ENCODE measurements at places on chromosomes 7 and 10.

- no peak for DNase-seq
These were observed 367.8 kb upstream of the ZMIZ1 start for GRCh38 chr10:78700816-78701520.

GRCh38 chr7:128887169-128888038 lies 23.1 kb downstream of the KCP start:
- DNase-seq, result no peak

DNA sequence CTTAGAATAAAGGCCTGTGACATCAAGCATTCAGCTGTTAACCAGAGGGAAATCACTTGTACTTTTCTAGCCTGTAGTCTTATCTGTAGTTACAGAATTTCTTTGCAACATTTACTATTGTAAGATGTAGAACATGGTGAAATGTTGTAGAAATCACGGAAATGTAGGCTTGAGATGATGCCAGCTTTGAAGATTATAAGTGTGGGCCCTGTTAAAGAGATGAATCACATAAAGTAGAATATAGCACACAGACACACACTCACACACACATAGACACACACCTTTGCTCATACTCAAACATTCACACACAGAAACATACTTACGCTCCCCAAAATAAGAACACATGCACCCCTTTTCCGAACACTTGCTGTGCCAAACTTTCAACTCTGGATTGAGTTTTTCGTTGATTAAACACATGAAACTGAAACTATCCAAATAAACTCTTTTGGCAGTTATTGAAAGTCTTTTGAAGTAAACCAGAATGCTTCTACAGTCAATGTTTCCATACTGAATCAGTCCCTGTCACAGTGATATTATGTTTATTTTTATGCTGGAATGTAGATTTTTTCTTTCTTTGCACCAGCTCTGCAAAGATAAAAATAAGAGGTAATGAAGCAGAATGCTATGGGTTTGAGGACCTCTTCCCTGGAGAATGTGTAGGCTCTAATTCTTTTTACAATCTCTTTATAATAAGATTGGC lies 230.3 kb upstream of the MEOX2 start:
- no peak for DNase-seq

- no peak for DNase-seq
These were observed 6.8 kb upstream of the LAT2 start for GRCh38 chr7:74202841-74203556.

DNA sequence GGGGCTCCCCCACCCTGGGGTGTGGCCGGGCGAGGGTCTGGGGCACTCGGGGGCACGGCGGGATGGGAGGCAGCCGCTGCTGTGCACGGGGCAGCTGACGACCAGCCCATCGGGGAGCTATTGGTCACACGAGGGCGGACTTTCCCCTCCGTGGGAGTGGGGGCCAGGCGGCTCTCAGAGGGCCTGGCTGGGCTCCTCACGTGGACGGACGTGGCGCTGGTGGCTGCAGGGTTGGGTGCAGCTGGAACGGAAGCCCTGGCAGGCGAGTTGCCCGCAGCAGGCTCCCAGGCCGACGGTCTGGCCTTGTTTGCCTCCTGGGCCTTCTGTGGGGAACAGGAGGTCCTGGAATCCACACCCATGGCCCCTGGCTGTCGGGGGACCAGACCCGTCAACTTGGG lies 14.3 kb downstream of the MICALL2 start:
- no peak for DNase-seq

GRCh38 chr10:63631991-63632390 lies 110.8 kb downstream of the REEP3 start:
- DNase-seq, result no peak

DNA sequence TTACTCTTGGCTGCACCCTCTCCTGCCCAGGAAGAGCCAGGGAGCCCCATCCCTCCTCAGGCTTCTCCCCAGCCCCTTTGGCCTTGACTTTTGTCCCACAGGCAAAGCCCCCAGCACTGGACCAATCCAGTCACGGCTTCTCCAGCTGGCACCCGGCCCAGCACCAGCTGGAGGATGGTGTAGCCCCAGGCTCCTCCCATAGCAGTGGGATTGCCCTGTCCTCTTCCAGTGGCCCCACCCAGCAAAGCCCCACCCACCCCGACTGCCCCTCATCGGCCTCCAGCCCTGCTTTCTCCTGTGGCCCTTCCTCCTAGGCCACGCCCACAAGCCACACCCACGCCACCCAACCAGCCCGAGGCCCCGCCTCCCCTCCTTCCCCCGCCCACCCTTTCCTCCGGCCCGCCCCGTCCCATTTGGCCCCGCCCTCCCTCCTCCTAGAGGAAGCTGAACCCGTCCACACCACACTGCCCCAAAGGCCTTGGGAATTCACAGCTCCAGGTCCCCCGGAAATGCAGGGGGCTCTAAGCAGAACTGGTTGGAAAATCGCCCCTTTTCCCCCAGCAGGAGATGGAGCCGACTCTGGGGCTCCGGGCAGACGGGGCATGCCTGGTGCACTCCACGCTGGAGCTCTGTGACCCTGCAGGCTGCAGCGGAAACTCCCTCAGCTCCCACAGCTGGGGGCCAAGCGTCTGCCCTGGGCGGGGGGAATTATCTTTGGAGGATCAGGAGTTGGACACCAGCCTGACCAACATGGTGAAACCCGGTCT lies 25.2 kb downstream of the GET4 start:
- peak; percentile 52 for DNase-seq

DNA sequence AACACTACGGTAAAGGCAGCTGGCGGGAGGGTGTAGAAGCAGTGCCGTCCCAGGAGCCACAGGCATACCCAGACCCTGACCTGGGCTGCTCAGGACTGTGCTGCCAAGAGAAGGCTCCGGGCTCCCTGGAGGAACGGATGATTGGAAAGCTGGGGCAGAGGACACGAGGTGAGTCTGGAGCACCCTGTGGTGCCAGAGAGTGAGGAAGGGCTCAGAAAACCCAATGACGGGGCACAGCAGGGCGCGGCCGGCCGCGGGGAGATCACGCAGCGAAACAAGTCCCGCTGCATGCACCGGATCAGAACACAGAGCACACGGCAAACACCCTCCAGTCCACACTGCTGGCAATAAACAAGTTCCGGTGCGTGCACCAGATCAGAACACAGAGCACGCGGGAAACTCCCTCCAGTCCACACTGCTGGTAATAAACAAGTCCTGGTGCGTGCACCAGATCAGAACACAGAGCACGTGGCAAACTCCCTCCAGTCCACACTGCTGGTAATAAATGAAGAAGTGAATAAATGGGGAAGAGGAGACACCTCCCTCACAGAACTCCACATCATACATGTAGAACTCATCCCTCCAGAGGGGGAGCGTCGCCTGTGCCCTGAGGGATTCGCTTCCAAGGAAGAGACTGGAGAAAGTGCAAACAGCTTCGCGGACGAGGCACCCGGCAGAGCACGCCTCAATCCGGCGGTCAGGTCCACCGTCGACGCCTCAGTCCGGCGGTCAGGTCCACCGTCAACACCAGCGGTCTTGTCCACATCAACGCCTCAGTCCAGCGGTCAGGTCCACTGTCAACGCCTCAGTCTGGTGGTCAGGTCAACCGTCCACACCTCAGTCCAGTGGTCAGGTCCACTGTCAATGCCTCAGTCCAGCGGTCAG lies 265.0 kb downstream of the MAD1L1 start:
- DNase-seq, result no peak

DNA sequence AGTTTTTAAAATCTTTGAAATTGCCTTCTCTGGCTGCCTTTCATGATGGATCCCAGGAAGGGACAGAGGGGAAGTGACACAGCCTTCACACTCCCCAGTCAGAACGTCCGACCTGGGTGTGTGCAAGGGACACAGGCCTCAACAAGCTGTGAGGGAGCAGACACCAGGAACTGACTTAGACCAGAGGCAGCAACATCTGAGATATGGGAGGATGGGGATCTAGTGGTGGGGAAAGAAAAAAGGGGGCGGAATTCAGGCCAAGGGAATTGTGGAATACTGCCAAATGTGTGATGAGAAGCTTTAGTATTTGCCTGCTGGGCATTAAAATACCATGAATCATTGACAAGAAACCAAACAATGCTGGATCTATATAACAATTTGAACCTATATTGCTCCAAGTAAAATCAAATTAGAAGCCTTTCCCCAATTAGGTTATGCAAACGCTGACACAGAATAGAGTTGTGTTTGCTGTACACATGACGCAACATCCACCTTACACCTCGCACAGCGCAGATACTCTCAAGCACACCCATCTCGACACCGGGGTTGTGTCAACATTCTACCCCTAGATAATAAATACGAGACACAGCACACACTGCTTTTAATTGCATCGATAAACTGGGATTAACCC lies 17.2 kb upstream of the MNX1 start:
- no peak for DNase-seq

DNA sequence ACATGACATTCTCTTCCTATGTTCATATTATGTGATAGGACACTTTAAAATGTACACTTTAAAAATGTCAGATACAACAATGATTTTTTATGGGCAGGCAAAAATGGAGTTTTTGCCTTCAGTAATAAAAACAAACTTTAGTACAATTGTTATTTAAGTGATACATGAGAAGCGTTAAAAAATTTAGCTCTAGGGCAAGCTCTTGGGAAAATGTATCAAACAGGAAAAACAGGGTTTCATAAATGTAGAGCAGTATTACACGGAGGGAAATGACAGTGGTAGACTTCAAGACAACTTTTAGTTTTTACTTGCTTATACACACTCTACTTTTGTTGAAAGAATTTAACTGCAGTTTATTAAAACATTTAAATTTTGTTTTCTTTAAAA lies 1.5 kb downstream of the FHIP2A start:
- DNase-seq, result no peak

DNA sequence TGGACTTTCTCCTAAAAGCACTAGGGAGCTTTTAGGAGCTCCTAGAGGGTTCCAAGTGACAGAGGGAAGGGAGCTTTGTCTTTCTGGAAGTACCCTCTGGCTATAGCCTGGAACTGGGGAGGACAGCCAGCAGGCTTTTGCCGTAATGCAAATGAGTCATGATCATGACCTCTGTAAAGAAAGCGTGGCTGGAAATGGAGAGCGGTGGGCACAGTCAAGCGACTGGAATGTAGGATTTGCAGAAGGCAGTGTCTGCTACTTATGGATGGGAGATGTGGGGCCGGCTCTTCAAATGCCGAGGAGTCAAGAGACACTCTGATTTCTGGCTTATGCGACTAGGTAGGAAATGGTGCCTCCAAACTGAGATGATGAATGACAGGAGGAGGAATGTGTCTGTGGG lies 34.6 kb upstream of the PLPP4 start:
- no peak for DNase-seq

GRCh38 chr10:5895804-5896203 lies 5.8 kb downstream of the FBH1 start:
- no peak for DNase-seq

DNA sequence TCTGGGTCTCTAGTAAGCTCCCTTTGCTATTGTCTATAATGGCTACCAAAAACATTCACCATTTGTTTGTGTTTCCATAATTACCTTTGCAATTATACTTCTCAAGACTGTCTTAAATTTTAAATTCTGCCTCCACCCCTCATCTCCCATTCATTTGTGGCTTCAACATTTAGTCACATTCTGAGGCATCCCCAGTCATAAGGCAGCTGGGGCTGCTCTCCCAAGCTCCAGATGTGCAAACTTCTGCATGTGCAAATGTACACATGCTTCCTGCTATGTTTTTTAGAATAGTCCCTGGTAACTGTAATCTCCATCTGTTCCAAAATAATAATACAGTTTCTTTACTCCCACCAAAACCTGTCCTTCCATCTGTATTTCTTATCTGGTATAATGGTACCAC lies 97.3 kb downstream of the CDK6 start:
- DNase-seq, result no peak

DNA sequence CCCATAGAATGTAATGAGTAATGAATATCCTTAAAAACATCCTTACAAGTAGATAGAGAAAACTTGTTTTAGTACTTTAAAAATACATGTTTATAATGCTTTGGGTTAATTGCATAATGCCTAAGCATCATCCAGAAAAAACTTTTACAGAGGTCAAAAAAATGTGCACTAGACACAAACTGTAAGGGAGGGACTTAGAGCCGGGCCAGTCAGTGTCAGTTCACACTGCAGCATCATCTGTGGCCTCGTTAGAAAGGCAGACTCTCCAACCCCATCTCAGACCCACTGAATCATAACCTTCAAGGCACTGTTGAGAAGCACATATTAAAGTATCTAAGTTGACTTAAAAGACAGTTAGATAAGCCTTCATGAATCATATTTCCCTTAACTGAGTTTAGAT lies 230.1 kb upstream of the PRPS1L1 start:
- no peak for DNase-seq

- DNase-seq, result no peak
These were observed 179.8 kb upstream of the ASAH2 start for GRCh38 chr10:50431133-50431532.

DNA sequence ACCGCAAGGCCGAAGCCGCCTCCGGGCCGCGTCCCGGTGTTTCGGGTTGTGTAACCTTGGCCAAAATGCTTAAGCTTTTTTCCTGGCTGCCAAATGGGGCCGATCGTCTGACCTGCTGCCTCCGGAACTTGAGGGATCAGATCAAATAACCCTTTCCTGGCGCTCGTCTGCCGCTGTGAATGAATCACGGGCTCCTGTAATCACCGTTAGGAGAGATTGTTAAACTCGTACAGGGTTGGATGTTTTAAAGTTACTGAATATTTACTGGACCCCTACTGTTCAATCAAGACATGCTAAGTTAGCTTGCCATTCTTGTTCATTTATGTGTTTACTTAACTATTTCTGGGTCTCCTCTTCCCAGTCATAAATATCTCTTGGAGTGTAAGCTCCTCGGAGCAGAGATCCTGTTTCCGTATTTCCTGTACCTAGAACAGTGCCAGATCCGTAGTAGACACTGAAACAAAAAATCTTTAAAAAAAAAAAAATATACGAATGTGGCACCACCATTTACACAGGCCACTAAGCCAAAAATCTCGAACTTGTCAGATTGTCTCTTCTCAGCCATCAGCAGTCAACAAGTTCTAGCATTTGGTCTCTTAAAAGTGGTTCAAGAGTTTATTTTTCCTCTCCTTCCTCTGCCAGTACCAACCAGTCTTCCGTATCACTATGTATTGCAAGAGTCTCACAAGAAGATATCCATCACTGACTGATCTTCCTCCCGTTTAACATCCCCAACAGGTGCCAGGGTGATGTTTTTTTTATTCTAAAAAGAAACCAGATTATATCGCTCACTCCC lies 650 bp upstream of the TM9SF3 start:
- no peak for DNase-seq

DNA sequence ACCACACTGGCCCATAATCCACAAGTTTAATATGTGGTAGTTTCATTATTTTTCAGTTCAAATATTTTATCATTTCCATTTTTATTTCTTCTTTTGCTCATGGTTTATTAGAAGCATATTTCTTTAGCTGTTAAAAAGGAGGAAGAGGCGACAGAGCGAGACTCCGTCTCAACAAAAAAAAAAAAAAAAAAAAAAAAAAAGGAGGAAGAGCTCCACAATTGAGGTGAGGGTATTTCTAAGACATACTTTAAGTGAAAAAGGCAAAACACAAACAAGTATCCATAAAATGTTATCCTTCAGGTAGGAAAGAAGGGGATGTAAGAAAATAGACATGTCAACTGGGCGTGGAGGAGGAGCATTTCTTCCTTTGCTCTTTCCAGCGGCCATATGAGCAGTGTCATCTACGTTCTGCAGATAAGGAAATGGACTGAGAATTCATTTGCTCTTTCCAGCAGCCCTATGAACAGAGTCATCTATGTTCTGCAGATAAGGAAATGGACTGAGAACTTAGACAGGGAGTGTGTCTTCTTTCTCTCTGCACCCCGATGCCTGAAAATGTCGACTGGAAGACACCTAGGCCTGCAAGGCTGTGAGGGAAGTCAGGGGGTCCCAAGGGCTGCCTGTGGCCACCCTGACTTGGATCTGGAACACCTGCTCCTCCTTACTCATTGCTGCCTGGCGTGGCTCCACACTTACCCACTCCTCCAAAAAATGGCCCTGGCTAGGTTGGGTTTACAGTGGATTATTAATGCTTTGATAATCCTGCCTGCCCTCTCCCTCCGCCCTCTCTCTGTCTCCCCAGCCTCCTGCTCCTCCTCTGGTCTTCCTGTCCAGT lies 18.9 kb upstream of the RAMP3 start:
- no peak for DNase-seq

All from activated T-cell treated with anti-CD3 and anti-CD28 coated beads for 48 hours (primary cell).